ENCODE measurements at places on chromosomes 1 and 21.
A peak's percentile ranks its signal among the peaks of the same experiment; 100 is the strongest.

DNA sequence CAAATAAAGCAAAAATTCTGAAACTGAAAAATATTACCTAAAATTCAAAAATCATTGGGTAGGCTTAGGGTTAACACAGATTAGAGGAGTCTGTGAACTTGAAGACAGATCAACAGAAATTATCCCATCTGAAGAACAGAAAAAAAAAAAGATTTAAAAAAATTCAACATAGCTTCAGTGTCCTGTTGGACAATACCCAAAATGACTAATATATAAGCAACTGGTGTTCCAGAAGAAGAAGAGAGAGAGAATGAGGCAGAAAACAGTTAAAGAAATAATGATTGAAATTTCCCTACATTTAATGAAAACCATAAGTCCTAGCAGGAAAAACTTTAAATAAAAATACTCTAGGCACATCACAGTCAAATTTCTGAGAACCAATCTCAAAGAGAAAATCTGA is 31.5 kb downstream of the TMCO1 start:
- no peak for DNase-seq

GRCh38 chr1:24899581-24900485 is 30.2 kb downstream of the RUNX3 start:
- DNase-seq = no peak

DNA sequence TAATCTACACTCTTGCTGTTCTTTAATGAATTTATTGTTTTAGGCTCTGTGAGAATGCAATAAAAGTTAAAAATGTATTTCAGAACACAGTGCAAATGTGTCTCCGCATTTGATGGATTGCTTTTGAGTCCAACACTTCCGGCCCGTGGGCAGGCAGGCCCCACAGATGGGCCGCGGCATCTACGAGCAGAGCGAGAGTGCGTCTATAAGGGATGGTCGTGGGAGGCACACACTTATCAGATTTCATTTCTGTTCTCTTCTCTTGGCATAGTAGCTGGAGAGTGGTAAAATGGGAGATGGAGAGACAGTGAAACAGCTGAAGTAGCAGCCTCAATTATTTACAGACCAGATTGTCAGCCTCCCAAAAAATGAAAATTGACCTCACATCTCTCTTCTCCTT is 134.2 kb downstream of the NAV1 start:
- no peak for DNase-seq

DNA sequence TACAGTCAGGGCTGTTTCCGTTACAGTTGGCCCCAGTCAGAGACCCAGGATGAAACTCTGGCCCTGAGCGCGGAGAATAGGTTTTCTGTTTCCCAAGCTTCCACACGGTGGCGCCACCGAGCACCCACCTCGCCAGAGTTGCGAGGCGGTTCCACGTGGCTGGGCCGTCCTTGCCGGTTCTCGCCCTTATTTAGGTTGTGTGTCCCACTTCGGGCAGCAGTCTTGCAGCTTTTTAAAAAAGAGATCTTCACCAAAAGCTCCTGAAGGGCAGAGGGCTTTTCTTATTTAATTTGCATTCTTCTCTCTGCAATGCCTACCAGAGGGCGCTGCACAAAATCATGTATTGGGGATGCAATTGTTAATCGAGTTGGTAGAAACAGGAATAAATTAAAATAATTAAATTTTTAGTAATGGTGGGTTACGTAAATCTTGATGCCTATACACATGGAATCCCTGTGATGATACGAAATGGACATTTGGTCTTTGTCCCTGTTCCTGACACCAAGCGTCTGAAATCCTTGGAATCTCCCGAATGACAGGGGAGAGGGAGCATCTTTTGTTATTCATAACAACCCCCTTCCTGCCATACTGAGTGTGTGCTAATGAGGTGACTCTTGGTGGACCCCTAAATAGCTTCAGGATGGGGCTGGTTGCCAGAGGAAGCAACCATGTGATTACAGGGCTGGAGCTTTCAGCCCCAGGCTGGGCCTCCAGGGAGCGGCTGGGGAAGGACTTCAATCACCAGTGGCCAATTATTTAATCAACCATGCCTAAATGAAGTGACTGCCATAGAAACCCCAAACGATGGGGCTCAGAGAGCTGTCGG is 5.6 kb upstream of the S100A7 start:
- DNase-seq = peak; percentile 56

DNA sequence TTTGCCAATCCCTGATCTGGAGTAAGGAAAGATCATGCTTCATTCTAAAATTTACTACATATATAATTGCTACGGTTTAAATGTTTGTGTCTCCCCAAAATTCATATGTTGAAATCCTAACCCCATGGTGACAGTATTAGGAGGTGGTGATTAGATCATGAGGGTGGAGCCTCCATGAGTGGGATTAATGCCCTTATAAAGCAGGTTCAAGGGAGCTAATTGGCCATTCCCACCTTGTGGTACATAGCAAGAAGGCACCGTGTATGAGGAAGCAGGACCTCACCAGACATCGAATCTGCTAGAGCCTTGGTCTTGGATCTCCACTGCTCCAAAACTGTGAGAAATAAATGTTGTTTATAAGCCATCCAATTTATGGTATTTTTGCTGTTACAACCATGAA is 55.5 kb downstream of the GADD45A start:
- no peak for DNase-seq

- DNase-seq = peak; percentile 71
Observed at GRCh38 chr21:34983680-34984086, 65.4 kb downstream of the RUNX1 start.

- no peak for DNase-seq
Observed at GRCh38 chr1:236023926-236024565, 40.8 kb downstream of the NID1 start.

GRCh38 chr1:192224396-192224795 is 66.1 kb downstream of the RGS18 start:
- DNase-seq = no peak

GRCh38 chr1:237901299-237901934 is 10.7 kb upstream of the ZP4 start:
- DNase-seq = no peak

DNA sequence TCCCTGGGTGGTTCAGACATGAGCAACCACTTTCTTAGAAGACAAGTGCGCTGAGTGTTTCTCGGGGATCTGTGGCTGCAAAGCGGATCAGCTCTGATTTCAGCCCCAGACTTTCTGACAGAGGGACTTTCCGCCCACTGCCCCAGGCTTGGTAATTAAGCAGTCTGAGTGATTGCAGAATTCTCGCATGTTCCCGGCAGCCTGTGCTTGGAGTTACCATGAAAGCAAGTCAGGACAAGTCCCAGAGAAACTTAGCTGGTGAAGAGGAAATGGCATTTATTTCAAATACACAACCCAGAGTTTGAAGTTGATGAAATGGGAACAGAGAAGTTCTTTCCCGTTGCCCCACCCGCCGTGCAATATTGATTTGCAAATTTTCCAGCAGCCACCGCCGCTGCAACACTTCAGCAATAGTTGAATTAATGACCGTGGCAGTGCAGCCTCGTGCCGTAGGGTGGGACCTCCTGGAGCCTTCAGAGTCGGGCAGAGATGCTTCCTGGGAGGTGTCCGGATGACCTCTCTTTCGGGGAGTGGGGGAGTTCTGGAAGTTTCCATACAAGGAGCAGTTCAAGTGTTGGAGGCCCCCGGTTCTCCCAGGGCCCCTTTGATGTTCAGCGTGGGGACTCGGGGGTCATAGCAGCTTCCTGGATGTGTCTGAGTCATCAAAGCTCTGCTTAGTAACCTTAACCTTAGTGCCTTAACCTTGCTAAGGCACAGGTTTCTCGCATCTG is 134.7 kb downstream of the KAZN start:
- DNase-seq = no peak

DNA sequence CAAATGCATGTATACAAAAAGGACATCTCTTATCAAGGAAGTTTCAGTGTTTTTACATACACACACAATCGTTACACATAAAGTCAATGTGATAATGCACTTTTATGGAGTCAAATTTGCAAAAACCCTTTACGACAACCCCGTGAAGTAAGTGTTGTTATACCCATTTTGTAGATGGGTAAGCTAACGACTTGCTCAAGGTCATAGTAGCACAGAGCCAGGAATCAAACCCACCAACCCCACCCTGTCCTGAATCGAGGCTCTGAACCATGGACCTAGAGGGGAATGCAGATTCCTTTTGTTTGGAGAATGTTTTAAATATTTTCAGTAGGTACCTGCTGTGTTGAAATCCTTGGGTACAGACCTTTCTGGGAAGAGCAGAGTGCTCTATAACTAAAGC is 77.4 kb upstream of the ARTN start:
- no peak for DNase-seq

GRCh38 chr1:210621712-210622111 is 293.0 kb downstream of the HHAT start:
- DNase-seq = no peak

All from CD4-positive, alpha-beta T cell treated with Interleukin-15 for 4 hours (primary cell).